CD4-positive, alpha-beta T cell (primary cell): ENCODE measurements at places on chromosomes 16 and 17.

- no peak for DNase-seq
Observed at GRCh38 chr16:21265104-21265837, 12.8 kb downstream of the CRYM start.

DNA sequence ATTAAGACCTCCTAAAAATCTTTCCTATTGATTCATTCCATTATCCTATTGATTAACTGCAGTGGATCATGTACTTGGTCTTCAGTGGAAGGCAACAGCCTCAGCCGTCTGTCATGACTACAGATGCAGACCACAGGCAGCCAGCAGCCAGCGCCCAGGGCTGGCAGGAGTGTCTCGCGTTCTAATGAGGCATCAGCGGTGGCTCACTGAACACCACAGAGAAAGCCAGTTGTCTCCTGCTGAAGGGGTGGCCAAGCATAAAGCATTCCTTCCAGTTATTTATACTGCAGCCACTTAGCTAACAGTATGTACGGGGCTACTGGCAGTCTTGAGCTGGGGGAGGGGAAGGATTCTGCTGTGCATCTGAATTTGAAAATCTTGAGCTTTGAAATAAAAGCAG, 214.3 kb downstream of the IRX3 start:
- no peak for DNase-seq

DNA sequence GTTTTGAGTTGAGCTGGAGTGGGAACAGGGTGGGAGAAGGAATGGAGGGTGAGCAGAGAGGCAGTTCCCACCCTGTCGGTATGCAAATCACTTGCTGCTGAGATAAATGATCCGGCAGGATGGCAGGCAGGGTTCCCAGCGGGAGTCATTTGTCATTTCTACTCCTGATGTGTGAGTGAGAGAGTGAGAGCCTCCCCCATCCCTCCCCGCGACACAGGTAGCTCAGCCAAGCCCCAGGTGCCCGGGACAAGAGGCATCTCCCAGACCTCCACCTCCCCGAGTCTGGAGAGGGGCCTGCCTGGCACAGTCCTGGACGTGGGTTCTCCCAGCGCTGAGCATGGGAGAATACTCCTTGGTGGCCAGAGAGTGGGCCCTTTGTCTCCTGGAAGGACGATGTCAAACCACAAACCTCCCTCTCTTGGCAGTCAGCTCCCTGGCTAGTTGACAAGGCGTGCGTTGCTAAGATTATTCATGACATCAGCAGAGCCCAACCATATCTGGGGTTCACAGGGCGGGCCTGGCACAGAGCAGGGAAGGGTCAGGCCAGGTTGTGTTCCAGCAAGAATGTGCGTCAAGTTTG, 33.7 kb upstream of the TNRC6C start:
- no peak for DNase-seq

DNA sequence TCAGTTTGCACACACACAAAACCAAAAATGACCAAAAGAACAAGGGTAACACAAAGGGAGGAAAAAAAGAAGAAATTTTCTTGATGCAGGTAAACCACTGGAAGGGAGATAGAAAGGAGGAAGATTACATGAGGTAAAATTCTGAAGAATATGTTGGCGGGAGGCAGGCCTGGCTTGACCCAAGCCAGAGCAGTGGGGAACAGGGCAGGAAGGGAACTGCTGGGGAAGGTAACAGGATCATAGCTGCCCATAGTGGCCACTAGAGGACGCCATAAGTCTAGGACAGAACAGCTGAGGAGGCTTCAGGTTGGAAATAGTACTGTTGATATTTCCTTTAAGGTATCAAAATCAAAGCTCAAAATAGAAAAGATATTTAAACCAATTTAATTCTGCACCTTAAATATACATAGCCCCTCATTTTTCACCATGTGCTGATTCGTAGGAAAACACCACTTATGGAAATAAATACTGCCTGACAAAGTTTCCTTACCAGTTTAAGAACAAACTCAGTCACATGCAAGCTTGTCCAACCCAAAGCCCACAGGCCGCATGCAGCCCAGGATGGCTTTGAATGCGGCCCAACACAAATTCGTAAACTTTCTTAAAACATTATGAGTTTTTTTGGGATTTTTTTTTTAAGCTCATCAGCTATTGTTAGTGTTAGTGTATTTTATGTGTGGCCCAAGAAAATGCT, 15.5 kb downstream of the VPS35 start:
- DNase-seq = peak; percentile 19

GRCh38 chr17:11948789-11949188, 48.5 kb downstream of the ZNF18 start:
- no peak for DNase-seq

DNA sequence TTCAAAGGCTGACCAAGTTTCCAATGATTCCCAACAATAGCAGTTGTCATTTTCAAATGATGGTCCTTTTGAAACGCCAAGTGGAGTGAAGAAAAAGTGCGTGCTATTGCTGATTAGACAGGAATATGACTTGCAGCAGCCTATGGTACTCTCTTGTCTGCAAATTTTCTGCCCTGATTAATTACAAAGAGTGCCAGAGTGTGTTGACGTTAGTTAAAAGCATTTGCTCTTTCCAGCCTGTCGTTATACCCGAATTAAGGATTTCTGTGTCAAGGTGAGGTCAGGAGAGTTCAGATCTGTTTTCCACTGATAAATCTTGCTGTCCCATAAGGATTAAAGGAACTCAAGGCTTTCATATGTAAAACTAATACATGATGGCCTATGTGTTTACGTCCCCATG, 75.0 kb upstream of the ADAMTS18 start:
- DNase-seq = no peak

DNA sequence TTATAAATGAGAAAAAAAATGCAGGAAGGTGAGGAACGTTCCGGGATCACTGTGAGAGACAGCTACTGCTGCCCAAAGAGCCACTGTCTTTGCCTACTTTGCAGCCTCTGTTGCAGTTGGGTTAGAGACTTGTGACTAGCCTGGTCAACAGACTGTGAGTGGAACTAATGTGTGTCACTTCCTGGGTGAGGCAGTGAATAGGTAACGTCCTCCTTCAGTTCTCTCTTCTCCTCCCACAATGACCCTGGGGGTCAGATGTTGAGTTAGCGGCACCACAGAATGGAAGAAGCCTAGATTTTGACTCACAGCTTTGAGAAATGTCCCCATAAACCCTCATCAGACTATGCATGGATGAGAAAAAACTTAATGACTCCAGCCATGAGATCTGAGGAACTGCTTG, 5.2 kb downstream of the C16orf46 start:
- DNase-seq = no peak

DNA sequence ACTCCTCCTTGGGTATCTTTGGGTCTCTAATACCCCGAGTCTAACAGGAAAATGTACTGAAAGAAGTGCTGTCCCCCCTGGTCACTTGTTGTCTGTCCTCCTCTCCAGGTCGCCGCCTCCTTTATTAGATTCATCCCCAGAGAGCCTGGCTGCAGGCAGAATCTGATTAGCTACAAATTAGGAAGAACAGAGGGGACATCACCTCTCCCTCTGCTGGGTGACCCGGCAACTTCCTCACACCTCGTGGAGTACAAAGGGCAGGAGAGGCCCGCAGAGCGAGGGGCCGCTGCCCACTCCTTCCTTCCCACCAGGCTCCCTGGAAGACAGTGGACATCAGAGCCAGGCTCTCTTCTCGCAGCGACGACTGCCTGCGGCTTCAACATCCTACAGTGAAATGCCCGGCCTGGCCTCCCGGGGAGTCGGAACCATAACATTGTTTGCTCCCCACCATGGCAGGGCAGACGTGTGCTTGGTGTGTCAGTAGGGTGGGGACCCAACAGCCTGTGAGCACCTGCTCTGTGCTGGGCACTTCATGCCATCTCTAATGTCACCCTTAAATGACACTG, 5.3 kb downstream of the CYB561 start:
- no peak for DNase-seq

GRCh38 chr16:11191665-11192064, 64.3 kb downstream of the SOCS1 start:
- no peak for DNase-seq

DNA sequence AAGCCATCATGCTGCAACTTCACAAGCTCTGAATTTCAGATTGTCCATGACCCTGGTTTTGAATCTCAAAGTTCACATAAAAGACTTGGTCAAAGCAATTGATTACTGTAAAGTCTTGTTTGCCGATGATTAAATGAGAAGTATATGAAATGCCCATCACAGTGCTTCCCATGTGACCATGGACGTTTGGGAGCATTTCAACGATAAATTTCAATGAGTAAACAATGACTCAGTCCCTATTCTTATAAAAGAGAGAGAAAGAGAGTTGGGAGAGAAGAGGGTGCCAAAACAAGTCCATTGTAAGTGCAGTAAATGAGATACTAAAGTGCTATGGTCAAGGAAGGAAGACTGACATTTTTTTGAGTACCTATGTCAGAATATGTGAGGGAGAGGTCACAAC, 276.9 kb downstream of the SOX9 start:
- no peak for DNase-seq

GRCh38 chr17:7068268-7068667, 11.8 kb downstream of the CLEC10A start:
- DNase-seq = no peak

- DNase-seq = no peak
Observed at GRCh38 chr16:49690778-49691177, 165.1 kb downstream of the ZNF423 start.

DNA sequence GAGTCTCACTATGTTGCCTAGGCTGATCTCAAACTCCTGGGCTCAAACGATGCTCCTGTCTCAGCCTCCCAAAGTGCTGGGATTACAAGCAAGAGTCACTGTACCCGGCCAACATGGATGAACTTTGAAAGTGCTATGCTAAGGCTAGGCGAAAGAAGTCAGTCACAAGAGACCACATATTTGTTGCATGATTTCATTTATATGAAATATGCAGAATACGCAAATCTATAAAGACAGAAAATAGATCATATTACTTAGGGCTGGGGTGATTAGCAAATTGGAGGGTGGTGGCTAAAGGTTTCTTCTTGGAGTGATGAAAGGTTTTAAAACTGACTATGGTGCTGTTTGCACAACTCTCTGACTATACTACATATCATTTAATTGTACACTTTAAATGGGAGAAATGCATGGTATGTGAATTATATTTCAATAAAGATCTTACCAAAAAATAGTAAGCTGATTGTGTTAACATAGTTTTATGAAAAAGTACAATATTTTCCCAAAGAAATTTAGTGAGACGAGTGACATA, 1.2 kb upstream of the FLYWCH1 start:
- no peak for DNase-seq

DNA sequence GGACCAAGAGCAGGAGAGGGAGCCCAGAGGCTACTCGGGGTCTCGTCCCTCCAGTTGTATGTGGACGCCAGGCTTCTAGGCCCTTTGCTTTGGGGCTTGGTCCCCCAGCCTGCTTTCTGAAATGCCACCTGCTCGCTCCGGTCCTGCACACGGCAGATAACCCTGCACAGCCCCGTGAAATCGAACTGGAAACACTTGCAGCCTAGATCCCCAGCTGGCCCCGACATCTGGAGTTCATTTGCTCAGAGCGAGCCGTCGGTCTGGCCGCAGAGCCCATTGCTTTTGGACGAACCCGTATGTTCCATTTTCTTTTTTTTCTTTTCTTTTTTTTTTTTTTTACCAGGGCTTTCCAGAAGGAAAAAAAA, 22.9 kb downstream of the C1QTNF1 start:
- no peak for DNase-seq

DNA sequence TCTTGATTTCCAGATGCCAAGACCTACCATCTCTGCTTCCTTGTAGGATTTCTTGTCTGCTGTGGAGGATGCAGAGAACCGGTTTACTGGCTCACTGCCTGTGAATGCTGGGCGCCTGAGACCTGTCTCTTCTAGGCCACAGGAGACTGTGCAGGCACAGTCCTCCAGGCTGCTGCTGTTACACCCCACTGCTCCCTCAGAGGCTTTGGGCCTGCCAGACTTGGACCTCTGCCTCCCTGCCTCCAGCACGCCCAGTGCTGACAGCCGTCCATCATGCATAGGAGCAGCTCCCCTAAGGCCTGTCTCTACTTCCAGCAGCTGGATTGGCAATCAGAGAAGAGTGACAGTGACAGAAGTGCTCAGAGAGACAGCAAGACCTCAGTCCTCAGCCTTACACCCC, 6.1 kb downstream of the HROB start:
- DNase-seq = no peak

DNA sequence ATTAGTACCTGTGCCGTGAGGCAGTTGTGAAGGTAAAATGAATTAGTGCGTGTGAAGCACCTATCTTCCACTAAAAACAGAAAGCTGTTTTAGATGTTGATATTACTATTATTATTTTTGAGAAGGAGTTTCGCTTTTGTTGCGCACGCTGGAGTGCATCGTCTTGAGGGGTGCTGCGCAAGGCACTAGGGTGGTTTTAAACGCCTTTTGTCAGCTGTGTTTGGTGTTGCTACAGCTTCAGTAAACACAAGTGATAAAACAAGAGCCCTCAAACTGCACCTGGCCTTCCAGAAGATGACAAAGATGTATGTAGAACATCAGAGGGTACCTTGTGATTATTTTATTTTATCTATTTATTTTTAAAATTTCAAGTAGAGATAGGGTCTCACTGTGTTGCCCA, 38.2 kb downstream of the PLCG2 start:
- no peak for DNase-seq

DNA sequence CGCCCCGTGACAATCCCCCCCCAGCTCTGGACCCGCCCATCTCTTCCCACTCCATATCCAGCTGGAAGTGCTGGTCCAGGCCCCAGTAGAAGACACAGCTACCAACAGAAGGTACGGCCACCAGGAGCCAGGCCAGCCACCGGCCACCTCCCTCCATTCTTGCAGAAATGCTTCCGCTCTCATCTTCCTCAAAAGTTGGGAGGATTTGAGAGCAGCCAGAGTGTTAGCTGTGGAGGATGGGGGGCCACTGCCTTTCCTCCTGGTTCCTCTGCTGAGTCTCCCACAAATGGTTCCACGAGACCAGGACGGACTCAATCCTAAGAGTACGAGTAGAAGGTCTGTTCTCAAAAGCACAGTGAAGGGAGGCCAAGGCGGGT, 78.3 kb downstream of the GAS7 start:
- DNase-seq = peak; percentile 25

- no peak for DNase-seq
Observed at GRCh38 chr16:19210280-19210924, 42.4 kb downstream of the SYT17 start.

GRCh38 chr17:81261582-81262336, 22.6 kb downstream of the NDUFAF8 start:
- no peak for DNase-seq

DNA sequence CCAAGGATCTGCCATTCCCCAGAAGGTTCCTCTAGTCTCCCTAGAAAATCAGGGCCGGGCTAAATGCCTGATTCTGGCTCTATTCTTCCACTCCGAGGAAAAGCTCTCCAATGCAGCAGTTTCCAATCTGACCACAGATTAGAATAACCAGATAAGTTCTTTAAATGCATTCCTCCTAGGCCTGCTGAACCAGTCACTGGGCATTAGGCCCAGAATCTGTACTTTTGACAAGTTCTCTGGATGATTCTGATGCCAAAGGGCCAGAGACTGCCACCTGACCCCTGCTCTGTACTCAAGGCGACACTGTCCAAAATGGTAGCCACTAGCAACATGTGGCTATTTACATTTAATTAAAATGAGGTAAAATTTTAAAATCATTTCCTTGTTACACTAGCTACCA, 22.3 kb downstream of the MAP3K14 start:
- DNase-seq = no peak

GRCh38 chr17:35742896-35743477, 10.1 kb downstream of the GAS2L2 start:
- DNase-seq = no peak
